Glomerular endothelial cell (primary cell): ENCODE measurements at places on chromosomes 5 and 9. TPM values are rescaled to one million over a fixed set of nuclear protein-coding genes. Genes with fewer than 3 reads are reported as not detected.

Gene PHYHD1
- 0.23 and 2.9 TPM in 2 replicates for total RNA-seq

Gene OMD
- total RNA-seq: not detected in 2 replicates

Gene GABBR2
- 1.0 and 3.3 TPM in 2 replicates for total RNA-seq

Gene SYK
- total RNA-seq: 1.3 and 2.8 TPM in 2 replicates

Gene ADAMTSL2
- total RNA-seq: 0.05 TPM in 1 of 2 replicates, not detected in the other

Gene DRD1
- not detected in 2 replicates for total RNA-seq
